H9 (cell line): ENCODE measurements at places on chromosomes 11 and 22.

DNA sequence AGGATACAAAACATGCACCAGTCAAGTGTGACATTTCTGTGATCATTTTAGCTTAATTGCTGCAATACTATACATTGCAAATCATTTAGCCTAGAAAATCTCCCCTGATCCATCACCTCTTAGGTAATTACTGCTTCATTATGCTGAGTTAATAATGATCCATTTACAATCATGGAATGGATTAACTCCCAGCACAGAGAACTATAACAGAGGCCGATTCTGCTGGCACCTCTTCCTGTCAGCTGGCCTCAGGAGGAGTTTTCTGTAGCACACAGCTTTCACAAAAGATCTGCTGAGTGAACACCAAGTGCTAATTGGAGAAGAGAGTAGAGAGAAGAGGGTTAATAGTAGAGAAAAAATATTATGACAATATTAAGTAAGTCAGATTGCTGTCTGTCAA is 591.8 kb upstream of the KIRREL3 start:
- no peak for DNase-seq

GRCh38 chr22:47997052-47997590 is 1234.7 kb downstream of the TBC1D22A start:
- DNase-seq: no peak

DNA sequence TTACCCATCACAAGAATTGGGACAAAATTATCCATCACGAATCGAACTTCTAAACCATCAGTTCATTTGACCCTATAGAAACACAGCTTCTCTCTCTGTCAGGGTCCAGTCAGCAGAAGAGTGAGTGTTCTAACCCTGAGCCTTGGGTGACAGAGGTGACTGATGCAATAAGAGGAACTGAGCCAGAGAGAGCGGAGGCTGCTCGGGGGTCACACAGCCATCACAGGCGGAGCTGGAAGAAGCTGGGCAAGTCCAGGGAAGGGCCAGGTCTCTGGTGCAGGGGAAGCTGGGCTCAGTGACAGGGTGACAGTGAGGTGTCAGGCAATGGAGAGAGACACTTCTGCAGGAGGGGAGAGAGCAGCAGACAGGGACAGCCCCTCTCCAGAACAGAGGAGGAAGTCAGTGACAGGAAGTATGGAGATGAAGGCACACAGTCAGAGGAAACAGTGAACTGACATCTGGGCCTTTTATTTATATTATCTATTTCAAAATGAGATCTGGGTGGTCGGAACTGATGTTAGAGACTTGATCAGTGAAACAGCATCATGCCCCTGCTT is 184.0 kb upstream of the TBCEL start:
- no peak for DNase-seq

GRCh38 chr11:103803062-103803461 is 233.4 kb upstream of the DDI1 start:
- no peak for DNase-seq

DNA sequence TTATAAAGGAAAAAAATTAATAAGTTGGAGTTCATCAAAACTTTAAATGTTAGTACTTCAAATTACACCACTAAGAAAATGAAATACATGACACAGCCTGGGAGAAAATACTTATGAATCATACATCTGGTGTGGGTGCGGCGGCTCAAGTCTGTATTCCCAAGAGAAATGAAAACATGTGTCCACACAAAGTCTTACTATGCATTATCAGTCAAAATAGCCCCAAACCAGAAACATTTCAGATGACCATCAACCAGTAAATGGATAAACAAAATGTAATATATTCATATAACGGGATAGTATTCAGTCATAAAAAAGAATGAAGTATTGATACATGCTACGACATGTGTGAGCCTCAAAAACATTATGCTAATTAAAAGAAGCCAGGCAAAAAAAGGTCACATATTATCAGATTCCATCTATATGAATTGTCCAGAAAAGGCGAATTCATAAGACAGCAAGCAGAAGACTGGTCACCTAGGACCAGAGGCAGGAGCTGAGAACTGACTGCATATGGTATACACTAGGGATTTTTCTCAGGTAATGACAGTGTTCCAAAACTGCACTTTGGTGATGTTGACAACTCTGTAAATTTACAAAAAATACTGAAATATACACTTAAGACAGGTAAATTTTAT is 5.3 kb upstream of the AKIP1 start:
- no peak for DNase-seq

DNA sequence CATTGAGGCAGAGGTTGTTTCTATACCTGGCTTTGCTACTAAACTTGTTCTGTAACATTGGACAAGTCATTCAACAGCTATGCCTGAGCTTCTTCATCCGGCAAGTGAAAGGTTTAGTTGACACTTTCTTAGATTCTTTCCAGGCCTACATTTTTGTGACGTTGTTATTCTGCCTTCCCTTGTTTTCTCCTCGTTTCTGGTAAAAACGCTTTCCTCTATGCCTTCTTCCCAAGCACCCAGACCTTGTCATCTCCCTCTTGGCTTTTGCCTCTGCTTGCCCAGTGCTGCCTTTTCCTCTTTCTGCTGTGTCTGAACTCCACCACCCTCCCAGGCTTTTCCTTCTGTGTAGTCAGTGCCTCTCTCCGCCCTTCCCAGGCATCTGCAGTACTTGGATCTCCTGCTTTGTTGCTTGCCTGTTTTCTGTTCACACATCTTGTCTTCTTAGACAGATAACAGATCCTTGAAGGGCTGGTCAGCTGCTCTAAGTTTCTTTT is 1.4 kb upstream of the AMOTL1 start:
- DNase-seq: no peak

DNA sequence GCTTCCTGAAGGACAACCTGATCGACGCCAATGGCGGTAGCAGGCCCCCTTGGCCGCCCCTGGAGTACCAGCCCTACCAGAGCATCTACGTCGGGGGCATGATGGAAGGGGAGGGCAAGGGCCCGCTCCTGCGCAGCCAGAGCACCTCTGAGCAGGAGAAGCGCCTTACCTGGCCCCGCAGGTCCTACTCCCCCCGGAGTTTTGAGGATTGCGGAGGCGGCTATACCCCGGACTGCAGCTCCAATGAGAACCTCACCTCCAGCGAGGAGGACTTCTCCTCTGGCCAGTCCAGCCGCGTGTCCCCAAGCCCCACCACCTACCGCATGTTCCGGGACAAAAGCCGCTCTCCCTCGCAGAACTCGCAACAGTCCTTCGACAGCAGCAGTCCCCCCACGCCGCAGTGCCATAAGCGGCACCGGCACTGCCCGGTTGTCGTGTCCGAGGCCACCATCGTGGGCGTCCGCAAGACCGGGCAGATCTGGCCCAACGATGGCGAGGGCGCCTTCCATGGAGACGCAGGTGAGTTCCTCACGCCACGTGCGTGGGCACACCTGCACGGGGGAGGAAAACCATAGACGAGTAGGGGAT is 1.5 kb downstream of the BCR start:
- DNase-seq: no peak

GRCh38 chr22:38144025-38144405 is 33.5 kb upstream of the BAIAP2L2 start:
- peak; percentile 49 for DNase-seq

GRCh38 chr22:32608494-32608893 is 133.9 kb downstream of the FBXO7 start:
- no peak for DNase-seq
